Caki2 (cell line): ENCODE measurements at places on chromosomes 3 and 15. TPM values are rescaled to one million over a fixed set of nuclear protein-coding genes. Genes with fewer than 3 reads are reported as not detected.
A peak's percentile ranks its signal among the peaks of the same experiment; 100 is the strongest.

- no peak for DNase-seq
Observed at GRCh38 chr3:119222391-119222790, 18.3 kb downstream of the B4GALT4 start.

DNA sequence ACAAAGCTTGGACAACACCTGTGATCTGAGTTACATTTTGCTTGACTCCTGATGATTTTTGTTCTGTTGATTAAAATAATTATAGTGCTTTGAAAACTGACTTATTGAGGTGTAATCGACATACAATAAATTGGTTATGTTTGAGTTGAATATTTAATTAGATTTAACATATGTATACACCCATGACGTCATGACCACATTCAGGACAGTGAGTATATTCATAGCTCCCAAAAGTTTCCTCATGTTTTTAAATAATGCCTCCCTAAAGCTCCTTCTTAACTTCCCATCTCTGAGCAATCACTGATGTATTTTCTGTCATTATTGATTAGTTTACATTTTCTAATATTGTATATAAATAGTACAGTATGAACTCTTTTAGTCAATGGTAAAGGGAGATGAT lies 801.2 kb downstream of the PDCD6IP start:
- DNase-seq, result no peak

The CHRM5 gene
- total RNA-seq, result not detected in 2 replicates

GRCh38 chr15:36364377-36364776 lies 215.0 kb upstream of the CDIN1 start:
- no peak for DNase-seq

The STARD9 gene
- 0.29 and 0.41 TPM in 2 replicates for total RNA-seq

The CACNA2D2 gene
- 0.03 TPM in 2 replicates for total RNA-seq

DNA sequence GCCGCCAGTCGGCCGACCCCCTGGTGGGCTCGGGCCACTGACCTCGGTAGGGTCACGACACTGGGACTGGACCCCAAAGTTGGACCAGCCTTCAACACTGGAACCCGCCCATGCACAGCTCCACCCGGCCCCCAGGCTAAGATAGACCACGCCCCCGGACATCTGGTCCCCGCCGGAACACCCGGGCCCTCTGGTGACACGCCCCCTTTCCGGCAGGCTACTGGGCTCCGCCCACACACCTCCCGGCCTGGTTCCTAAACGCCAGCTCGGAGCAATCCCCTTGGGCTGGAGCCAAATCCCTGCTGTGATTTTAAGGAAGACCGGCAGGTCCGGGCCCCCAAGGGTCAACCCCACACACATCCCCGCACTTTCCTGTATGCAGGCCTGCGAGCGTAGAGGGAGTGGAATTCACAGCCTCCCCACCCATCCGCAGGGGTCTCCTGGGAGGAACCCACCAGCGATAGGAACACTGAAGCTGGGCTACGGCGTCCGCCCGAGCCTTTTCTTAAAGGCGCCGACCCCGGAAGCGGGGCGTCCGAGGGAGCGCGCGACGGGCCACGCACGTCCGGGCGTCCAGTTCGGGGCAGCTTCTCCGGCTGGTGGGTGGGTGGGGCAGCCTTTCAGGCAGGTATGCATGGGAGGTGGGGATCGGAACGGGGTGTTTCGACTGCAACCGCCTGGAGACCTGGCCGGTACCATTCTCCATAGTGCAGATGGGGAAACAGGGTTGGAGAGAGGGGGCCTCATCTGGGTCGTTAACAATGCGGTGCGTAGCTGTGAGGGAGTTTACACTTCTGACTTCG lies at the start of gene HEMK1:
HEMK1 (plus strand) TSS at position 576 of the 803 bp plus-strand sequence. CDS start 1,583 bp downstream, outside the sequence.
- DNase-seq, result peak; percentile 88

The GABRB3 gene
- total RNA-seq, result 1.3 and 5.3 TPM in 2 replicates

GRCh38 chr3:13335059-13335458 lies 85.1 kb downstream of the NUP210 start:
- DNase-seq, result no peak
